ENCODE measurements at places on chromosomes 4 and X.

DNA sequence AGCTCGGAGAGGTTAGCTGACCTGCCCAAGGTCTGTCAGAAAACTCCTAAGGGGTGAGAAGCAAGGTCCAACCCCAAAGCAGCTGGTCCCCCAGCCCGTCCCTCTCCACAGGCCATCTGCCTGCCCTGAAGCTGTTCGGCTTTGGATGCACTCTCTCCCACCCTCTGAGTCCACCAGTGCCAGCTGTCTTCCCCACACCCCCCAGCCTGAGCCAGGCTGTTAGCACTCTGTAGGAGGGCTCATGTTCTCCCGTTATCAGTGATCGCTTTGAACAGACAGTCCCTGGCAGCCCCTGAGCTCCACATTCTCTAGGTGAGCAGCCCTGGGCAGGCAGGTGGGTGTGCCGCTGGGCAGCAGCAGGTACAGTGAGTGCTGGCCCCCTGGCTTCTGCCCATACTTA, 16.0 kb downstream of the ZNF185 start:
- no peak for DNase-seq

- no peak for DNase-seq
Measured at GRCh38 chr4:92451782-92452181, 148.0 kb downstream of the GRID2 start.

GRCh38 chr4:8283631-8284121, 14.1 kb downstream of the HTRA3 start:
- DNase-seq, result no peak

DNA sequence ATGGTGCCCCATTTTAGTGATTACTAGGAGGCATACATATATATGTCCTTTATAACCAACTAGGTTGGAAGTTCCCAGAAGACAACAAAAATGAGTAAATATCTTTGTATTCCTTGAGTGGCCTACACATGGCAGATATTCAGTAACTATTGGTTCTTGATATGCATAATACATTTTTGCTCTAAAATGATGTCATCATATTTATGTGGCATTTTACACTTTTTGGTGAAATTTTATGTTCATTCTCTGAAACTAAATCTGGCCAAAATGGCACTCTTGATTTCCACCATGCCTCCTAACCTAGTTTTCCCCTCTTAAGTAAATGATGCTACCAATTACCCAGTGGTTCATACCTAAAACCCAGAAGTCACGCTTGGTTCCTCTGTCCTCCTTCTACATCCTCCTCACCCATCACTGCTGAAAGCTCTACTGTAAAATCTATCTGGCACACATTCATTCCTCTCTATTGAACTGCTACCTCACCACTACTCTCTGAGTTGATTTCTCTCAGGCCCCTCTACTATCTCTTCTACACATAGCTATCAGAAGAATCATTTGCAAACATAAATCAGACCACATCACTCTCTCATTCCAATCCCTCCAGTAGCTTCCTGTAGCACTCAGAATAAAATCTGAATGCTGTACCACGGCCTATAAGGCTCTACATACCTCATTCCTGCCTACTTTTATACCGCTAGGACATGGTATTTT, 13.4 kb downstream of the SLC10A7 start:
- DNase-seq, result no peak

- peak; percentile 21 for DNase-seq
Measured at GRCh38 chrX:136147315-136147901, at the start of gene FHL1. Gene FHL1 (plus strand): TSS chrX:136147533.

DNA sequence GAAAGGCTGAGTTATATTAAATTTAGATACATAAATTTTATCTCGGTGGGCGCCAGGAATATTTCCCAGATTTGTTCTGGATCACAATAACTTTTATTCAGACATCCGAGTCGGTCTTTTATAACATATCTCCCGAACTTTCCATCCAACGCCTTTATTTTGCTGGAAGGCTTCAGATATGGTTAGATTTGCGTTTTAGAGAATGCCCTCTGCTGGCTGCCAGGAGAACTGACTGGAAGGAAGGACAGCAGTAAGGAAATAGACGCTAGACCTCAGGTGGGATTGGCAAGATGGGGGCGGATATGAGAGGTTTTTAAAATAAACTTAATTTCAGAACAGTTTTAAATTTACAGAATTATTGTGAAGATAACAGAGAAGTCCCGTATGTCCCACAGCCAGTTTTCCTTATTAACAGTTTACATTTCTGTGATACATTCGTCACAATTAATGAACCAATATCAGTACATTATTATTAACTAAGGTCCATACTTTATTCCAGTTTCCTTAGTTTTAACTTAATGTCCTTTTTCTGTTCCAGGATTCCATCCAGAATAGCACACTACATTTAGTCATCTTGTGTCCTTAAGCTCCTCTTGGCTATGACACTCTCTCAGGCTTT, 4.6 kb upstream of the KANTR start:
- no peak for DNase-seq

DNA sequence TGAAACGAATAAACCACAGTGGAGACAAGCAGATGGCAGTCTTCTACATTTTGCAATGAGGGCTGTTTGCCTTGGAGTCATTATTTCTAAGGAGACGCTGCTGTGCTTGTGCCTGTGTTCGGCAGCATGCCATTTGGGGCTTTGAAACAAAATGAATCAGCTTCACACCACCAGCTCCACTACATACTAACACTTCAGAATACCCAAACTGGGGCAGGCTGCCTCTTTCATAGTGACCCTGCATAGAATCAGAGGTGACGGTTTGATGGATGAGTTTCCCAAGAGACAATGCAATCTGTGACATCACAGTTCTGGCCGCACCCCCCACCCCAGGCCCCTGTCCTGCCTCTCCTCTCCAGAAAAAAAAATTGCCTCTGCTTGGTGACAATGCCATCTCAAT, 57.1 kb upstream of the MID1 start:
- DNase-seq, result no peak

DNA sequence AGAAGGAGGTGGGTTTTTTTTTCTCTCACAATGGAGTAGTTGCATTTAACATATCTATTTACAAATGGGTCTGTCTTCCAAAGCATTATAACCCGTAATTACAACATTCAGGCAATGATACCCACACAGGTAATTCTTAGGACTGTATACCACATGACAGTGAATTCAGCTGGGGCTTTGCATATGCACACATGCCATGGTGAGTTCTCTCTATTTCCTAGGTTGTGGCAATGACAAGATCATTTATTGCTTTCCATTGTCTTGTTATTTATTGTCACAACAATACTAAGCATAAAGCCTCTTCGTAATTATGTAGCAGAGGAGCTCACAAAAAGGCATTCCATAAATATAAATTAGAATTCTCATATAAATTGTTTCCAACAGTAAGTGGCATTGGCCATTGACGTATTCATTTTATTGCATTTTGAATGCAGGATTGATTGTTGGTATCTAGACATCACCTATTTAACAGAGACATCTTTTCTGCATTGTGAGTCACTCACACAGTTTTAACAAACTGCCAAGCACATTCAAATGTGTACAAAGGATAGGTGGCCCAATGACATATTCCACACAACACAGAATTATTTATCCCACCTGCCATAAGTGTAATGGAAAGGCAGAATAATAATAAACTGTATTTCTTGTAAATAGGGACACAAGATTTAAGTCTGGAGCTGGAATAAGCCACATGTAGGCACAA, 390.7 kb upstream of the GALNT7 start:
- no peak for DNase-seq

DNA sequence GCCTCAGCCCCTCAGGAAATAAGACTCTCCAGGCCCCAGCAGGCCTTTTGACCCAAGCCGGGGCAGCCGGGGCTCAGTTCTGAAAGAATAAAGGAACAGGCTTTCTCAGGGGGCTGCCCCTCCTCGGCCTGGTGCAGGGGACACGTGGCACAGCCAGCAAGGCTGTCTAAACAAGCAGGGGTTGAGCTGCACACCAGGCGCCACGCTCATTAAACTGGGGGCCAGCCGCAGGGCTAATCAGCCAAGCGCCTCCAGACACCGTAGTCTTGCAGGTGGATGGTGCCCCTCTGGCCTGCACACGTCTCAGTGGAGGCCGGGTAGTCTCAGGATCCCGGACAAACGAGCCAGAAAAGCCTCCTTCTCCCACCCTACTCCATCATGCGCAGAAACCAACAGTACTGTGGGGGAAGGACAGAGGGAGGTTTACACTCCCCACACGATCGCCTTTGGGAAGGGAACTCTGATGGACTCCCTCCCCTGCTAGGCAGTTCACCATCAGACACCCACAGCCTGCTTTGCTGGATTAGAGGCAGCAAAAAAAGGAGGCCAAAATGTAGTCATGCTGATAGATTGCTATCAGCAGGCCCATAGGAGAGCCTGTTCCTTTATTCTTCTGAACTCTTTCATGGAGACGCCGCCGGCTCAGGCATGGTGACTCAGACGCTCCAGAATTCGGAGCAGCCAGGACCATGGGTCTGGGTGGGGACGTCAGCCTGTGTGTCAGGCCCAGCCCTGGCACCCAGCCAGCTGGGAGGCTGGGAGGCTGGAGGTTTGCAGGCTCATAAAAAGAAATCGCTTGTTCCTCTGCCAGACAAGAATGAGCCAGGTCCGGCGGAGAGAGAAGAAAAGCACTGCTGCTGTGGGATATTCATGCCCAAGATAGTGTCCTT, 342.4 kb downstream of the BCOR start:
- no peak for DNase-seq

DNA sequence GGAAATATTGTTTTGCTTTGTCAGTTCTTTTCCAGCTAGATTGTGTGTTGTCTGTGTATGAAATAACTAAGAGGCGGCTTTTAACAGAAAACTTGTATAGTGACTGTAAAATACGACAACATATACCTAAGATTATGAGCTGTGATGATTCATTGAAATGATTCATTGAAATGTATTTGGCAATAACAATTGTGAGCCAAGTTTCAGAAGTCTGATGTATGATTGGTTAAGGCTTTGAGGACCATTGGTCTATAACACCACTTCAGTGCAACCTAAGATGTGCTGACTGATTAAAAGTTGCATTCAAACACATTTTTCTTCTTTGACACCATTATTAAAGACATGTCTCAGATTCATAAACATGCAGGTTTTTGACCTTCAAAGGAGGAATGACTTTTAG, 76.6 kb downstream of the PTPN13 start:
- no peak for DNase-seq

DNA sequence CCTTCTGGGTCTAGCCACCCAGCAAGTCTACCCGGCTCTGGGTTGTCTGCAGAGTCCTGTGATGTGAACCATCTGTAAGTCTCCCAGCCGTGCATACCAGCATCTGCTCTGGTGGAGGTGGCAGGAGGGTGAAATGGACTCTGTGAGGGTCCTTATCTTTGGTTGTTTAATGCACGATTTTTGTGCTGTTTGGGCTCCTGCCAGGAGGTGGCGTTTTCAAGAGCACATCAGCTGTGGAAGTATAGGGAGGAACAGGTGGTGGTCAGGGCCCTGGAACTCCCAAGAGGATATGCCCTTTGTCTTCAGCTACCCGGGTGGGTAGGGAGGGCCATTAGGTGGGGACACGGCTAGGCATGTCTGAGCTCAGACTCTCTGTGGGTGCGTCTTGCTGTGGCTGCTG, 66.5 kb upstream of the ZFP42 start:
- no peak for DNase-seq

- DNase-seq, result no peak
Measured at GRCh38 chr4:31366041-31366440, 645.9 kb downstream of the PCDH7 start.

DNA sequence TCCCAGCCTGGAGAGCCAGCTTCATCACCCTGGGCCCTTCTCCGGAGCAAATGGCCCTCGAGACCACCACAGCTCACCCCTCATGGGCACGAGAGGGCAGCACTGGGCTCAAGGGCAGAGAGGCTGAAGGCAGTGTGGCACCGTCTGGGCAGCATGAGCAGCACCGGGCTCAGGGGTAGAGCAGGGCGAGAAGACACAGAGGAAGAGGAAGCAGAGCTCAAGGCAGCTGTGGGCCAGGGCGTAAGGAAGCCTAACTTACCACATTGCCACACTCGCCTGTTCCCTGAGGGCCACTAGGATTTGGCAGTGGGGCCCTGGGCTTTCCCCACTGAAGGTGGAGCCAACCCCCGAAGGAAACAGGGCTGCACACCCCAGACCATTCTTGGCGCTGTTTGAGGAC, 15.5 kb downstream of the ZNF185 start:
- no peak for DNase-seq

DNA sequence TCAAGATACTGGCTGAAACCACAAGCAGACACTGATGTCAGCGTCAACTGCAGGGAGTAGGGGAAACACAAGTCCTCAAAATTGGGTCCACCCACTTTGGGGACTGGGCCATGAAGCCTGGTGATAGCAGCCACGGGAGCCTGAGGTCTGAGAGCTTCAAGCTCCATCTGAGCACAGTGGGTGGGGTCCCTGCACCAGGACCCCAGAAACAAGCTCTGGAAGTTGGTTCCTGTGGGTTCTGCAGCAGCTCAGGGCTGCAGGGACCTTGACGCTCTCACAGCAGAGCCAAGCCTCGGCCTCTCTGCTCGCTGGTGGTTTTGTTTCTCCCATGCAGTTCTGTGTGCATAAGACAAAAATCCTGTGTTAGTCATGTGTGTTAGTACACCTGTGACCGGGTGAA, 54.5 kb downstream of the CPLX1 start:
- no peak for DNase-seq

- no peak for DNase-seq
Measured at GRCh38 chr4:54276641-54277430, 47.7 kb downstream of the PDGFRA start.

DNA sequence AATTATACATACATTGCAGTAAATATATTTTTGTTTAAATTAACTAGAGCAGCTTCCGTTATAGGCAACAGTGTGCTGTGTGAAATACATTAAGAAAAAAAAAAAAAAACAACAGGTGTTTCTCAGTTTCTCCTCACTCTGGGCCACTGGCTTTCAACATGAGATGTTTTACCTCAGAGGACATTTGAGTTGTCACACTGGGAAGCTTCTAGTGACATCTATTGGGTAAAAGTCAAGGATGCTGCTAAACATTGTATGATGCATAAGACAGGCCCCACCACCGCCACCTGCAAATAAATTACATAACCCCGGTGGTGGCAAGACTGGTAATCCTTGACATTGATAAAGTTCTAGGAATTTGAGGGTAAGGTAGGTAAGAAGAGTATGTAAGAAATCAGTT, 1512.2 kb downstream of the C4orf33 start:
- DNase-seq, result no peak

DNA sequence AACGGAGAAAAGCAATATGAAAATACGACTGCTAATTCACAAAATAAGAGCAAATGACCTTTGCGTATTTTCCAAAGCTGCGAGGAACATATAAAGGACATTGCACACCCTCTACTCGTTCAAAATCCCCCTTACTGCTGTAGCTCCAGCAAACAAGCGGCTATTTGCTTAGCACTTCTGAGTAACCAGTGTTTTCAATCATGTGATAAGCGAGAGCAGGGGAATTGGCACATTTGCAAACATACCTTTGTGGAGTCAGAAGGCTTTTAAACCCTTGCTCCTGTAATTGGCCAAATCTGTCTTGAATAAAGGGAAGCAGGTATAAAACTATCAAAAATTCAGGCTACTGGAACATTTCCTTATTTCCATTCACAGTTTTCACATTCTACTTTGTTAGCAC, 610.2 kb downstream of the UBE2NL start:
- no peak for DNase-seq

DNA sequence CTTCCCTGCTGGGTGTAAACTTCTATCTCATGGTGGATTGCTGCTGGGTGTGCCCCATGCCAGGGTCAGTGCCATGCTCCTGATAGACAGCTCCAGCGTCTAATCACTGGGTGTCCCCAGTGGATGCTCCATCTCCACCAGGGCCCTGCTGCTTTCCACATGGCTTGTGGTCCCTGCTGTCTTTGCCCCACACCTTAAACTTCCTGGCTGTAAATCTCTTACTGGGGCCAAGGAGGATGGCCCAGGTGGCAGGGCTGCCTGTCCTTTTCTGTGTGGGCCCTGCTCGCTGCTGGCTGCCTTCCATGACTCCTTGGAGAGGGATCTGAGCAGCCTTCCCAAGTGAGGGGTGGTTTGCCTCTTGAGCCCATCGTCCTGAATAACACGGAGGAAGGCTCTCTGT, 51.8 kb downstream of the RGS12 start:
- no peak for DNase-seq
